Fibroblast of lung (primary cell): ENCODE measurements at places on chromosomes 16 and 17. TPM values are rescaled to one million over a fixed set of nuclear protein-coding genes. Genes with fewer than 3 reads are reported as not detected.

NPIPA3 gene
- total RNA-seq = 0.77 and 4.6 TPM in 2 replicates

SMG1 gene
- total RNA-seq = 62.1 and 101 TPM in 2 replicates

SYNGR3 gene
- total RNA-seq = 1.5 and 1.8 TPM in 2 replicates

EVI2A gene
- total RNA-seq = 11.8 and 22.8 TPM in 2 replicates

SPIRE2 gene
- 2.6 and 3.8 TPM in 2 replicates for total RNA-seq

KRTAP4-6 gene
- total RNA-seq = not detected in 2 replicates

FNDC8 gene
- total RNA-seq = not detected in 2 replicates

CRHR1 gene
- total RNA-seq = not detected in 2 replicates

HOXB5 gene
- 1.0 and 2.1 TPM in 2 replicates for total RNA-seq

TMEM235 gene
- total RNA-seq = not detected in 2 replicates

KRT20 gene
- not detected in 2 replicates for total RNA-seq

ZNF423 gene
- total RNA-seq = 0.17 and 0.77 TPM in 2 replicates

USP43 gene
- total RNA-seq = under 0.01 TPM in 2 replicates

SLC5A11 gene
- total RNA-seq = under 0.01 TPM in 1 of 2 replicates, not detected in the other

IL21R gene
- 1.8 and 7.4 TPM in 2 replicates for total RNA-seq

SALL1 gene
- total RNA-seq = under 0.01 and 0.17 TPM in 2 replicates

PRAC1 gene
- total RNA-seq = not detected in 2 replicates

CA5A gene
- not detected in 2 replicates for total RNA-seq

PYCARD gene
- total RNA-seq = 103 and 109 TPM in 2 replicates

BCKDK gene
- 12.6 and 18.5 TPM in 2 replicates for total RNA-seq

PDILT gene
- not detected in 2 replicates for total RNA-seq

ERI2 gene
- 22.3 and 30.1 TPM in 2 replicates for total RNA-seq

NT5C gene
- 25.7 and 29.9 TPM in 2 replicates for total RNA-seq

TMEM114 gene
- total RNA-seq = not detected in 2 replicates

CCT6B gene
- total RNA-seq = 0.77 and 1.2 TPM in 2 replicates
